A172 (cell line): ENCODE measurements at places on chromosomes 4 and X. TPM values are rescaled to one million over a fixed set of nuclear protein-coding genes. Genes with fewer than 3 reads are reported as not detected.

- DNase-seq, result no peak
Measured at GRCh38 chrX:10108288-10108687, 48.5 kb upstream of the CLCN4 start.

- DNase-seq, result no peak
Measured at GRCh38 chr4:36312511-36312910, 31.1 kb downstream of the DTHD1 start.

DNA sequence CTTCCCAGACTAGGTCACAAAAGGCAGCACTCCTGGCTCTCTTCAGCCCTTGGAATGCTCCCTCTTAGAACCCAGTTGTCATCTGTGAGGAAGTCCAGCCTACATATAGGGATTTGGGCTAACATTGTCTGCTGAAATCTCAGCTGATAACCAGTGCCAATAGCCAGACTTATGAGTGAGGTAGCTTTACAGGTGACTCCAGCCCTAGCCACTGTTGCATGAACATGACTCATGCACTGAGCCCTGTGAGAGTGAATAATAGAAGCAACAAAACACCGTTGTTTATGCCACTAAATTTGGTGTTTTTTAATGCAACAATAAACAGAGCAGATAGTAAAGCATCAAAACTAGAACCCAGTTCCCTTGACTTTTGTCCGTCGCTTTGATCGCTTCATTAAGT, 433.2 kb downstream of the STIM2 start:
- DNase-seq, result no peak

- DNase-seq, result peak; percentile 5
Measured at GRCh38 chr4:21991050-21991449, 42.5 kb upstream of the KCNIP4 start.

GRCh38 chr4:118400356-118400755, 47.6 kb upstream of the PRSS12 start:
- no peak for DNase-seq

- no peak for DNase-seq
Measured at GRCh38 chr4:152278505-152279233, 257.2 kb downstream of the FBXW7 start.

DNA sequence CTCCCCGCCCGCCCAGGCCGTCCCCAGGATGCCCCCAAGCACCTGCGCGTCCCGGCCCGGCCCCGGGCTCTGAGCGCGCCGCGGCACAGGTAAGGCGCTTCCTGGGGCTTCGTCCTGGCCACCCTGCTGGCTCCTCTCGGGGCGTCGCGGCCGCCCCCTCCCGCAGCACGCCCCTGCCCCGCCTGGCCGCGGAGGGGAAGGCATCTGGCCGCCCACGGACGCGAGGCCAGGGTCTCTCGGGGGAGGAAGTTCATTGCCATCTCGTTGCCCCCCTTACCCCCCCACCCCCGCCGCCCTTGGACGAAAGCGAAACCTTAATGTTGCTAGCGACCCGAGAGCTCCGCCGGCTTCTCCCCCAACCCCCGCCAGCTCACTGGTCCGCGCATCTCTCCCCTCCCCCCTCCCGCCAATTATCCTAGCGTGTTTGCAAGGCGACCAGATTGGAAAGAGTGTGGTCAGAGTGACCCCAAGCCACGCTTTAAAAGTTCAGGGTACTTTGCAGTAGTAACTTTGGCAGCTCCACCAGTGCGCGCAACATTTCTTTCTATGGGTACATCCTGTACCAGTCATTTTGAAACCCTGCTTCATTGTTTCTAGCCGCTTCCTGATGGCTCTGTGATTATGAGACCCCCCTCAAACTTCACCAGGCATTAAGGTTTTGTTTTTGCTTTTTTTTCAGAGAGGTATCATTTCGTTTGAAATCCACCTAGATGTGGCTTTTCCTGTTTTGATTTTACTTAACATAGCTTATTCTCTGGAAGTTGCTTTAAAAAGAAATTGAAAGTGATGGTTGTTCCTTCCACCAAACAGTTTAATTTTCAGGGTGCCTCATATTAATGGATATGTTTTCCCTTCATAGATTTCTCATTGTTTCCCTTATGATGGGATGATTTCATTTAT, 626 bp downstream of the TBC1D1 start:
- DNase-seq, result no peak

DNA sequence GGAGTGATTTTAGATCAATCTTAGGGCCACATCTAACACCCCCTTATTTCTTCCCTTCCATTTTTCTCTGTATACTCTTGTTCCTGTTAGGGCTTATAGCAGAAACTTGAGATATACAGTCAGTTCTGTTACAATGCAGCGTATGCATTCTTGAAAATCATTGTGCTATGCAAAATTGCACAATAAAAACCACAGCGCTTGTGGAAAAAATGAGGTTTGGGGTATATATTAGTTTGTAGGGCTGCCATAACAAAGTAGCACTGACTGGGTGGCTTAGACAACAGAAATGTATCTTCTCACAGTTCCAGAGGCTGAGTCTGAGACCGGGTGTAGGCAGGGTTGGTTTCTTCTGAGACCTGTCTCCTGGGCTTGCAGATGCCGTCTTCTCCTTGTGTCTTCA, 59.0 kb downstream of the WWC2 start:
- DNase-seq, result no peak

DNA sequence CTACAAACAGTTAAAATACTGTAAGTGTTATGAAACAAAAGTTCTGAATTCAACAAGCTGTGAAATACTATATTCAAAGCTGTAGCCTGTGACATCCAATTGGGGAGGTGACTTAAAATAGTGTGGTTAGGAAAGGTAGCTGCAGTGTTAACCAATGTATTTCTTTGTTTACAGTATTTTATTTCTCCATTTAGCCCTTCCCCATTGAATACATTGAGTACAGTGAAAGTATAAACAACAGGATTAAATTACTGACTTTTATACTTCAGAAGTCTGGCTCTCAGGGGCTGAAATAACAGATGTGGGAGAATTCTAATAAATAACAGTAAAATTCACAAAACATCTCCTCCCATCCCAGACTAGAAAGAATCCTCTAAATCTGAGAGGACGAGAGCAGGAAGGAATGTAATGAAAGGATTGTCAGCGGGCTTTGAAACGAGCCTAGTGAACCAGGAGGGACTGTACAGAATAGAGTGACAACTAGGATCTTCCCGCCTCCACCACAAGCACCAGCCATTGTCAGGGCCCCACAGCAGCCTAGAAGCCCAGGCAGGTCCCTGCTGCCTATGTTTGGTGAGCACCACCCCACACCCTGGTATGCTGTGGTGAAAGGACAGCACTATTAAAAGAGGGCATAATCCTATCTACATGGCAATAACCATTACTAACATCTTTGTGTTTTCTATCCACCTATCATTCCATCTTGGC, 73.7 kb downstream of the SPCS3 start:
- no peak for DNase-seq

DNA sequence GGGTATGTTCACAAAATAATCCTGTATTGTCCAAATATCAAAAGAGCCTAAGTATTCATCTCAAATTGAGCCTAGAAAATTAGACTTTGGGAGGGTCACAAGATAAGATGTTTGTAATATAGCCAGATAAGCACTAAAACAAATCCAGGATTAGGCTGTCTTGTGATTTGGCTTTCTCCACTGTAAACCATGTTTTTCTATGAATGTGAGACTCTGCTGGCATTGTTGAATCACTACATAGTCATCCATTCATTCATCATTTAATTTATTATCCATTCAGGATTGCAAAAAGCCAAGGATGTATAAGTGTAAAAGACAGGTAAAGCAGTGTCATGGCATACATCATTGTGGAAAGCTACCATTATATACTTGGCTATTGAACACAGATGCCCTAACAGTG, 148.0 kb downstream of the GRID2 start:
- no peak for DNase-seq

DNA sequence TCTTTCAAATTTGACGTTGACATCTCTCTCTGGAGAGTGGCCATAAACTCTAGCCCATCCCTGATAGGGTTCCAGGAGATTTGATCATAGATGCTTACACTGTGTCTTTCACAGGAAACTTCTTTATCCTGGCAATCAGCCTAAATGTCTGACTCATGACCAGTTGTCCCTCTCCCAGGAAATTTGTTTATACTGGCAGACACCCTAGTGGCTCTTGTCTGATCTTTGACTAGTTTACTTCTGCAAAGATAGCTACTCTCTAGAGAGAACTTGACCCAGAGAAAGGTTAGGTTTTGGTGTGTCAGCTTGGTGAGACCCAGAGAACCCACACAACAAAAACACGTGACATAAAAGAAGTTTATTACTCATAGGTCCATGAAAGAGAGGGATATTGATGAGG, 509.8 kb downstream of the CENPC start:
- DNase-seq, result peak; percentile 67

TRIM61 gene
- total RNA-seq, result not detected in 2 replicates

CDKL5 gene
- 1.6 and 2.4 TPM in 2 replicates for total RNA-seq

BMPR1B gene
- 0.05 TPM in 1 of 2 replicates, not detected in the other for total RNA-seq

F9 gene
- total RNA-seq, result not detected in 2 replicates

PABPC1L2B gene
- total RNA-seq, result not detected in 2 replicates

NPY5R gene
- total RNA-seq, result not detected in 2 replicates

USP17L13 gene
- not detected in 2 replicates for total RNA-seq

MXRA5 gene
- 0.84 and 1.1 TPM in 2 replicates for total RNA-seq

FRAS1 gene
- 0.81 and 1.2 TPM in 2 replicates for total RNA-seq
